ENCODE measurements at places on chromosomes 7 and 10. TPM values are rescaled to one million over a fixed set of nuclear protein-coding genes. Genes with fewer than 3 reads are reported as not detected.

GRCh38 chr7:98616381-98617050, 569 bp upstream of the NPTX2 start:
- DNase-seq, result no peak

GRCh38 chr10:102763037-102763607, 19.4 kb downstream of the WBP1L start:
- no peak for DNase-seq

DNA sequence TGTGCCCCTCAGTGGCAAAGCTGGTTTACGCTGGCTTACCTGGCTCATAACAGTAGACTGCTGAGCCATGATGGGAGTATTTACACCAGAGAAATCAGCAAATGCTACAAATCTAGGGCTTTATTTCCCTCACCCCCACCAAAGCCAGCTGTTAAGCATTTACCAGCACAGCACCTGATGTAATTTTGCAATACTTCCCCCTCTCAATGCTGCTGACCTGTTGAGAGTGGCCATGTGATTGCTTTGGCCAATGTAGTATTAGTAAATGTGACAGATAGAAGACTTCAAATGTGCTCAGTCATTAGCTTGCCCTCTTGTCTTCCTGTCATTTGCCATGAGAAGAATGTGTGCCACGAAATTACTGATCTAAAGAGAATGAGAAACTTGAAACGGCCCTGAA, 46.6 kb downstream of the HERPUD2 start:
- no peak for DNase-seq

GRCh38 chr10:59002011-59002410, 174.4 kb upstream of the PHYHIPL start:
- no peak for DNase-seq

GRCh38 chr10:125765835-125766234, 9.8 kb downstream of the MMP21 start:
- DNase-seq, result no peak

- no peak for DNase-seq
Measured at GRCh38 chr10:65313406-65313805, 1612.4 kb upstream of the LRRTM3 start.

DNA sequence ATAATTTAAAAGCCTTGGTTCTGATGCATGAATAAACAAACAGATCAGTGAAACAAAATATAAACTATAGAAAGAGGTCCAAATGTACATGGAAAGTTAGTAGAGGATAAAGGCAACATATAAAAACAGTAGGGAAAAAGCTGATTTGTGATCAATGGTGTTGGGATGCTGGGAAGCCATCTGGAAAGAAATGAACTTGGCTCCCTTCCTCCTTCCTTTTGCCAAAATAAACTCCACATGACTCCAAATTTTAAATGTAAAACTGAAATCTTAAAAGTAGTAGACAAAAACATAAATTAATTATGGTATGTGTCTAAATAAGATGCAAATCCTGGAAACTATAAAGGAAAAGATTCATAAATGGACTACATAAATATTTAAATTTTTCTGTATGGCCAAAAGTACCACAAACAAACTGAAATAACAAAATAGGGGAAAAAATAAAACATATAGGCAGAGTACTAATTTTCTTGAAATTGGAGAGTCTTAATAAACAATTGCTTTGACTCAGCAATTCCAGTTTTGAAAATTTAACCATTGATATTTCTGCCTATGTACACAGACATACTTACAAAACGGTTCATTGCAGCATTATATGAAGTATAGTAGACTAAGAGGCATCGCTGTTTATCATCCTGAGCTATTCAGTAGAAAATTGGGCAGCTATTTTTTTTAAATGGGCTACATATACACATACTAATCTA, 77.0 kb upstream of the TRIM24 start:
- peak; percentile 35 for DNase-seq

- no peak for DNase-seq
Measured at GRCh38 chr10:14758451-14758850, 16.2 kb downstream of the FAM107B start.

DNA sequence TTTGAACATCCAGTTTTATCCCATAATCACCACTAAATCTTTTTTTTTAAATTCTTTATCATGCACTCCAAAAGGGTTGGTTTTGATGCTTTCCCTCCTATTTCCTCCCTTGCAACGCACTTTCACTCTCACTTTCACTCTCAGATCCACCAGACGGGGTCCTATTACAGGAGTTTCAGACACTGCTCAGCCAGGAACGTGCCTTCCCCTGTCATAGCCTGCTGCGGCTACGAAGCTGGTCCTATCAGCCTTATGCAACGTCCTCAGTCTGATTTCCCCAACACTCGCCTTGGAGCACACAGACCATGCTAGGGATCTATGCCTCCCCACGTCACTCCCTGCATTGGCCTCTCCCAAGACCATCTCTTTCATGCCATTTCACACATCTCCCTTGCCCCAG, 23.4 kb downstream of the ZPBP start:
- DNase-seq, result no peak

DNA sequence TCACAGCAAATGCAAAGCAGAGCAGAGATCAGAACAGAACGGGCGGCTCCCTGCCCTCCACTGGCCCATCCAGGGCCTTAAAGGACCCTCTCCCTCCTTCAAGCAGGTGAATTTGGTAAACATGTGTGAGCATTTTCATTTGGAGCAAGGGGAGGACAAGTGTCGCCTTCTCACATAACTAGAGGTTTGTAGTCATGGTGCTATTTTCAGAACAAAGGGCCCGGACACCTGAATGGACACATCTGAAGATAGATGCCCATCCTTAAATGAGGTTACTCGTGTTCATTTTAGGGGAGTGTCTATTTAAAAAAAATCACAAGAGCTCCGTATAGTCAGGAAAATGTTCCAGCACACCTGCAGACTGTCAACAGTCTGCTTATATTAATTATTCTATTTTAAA, 153.8 kb downstream of the PRKCQ start:
- no peak for DNase-seq

DNA sequence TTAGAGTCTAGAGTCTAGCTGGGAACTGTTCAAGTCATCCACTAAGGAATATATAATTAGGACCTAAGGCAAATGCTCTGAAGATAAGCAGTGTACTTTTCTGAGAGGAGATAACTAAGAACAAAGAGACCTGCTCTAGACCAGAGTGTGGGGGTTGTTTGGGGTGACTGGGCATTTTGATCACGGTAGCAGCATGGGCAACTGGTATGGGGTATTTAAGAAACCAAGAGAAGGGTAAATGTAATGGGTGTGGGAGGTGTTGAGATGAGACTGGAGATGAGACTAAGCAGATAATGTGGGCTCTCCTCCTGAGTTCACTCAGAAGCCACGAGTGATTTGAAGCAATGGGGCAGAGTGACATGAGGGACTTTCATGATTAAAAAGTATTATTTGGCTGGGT, 1082.9 kb downstream of the GATA3 start:
- no peak for DNase-seq

DNA sequence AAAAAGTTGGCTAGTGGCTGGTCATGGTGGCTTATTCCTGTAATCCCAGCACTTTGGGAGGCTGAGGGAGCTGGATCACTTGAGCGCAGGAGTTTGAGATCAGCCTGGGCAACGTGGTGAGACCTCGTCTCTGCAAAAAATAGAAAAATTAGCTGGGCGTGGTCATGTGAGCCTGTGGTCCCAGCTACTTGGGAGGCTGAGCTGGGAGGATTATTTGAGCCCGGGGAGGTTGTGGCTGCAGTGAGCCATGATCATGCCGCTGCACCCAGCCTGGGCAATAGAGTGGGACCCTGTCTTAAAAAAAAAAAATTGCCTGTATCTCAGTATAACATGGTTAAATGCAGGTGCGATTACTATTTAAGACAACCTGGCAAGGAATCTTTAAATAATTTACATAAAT, 61.0 kb downstream of the ADD3 start:
- no peak for DNase-seq

DNA sequence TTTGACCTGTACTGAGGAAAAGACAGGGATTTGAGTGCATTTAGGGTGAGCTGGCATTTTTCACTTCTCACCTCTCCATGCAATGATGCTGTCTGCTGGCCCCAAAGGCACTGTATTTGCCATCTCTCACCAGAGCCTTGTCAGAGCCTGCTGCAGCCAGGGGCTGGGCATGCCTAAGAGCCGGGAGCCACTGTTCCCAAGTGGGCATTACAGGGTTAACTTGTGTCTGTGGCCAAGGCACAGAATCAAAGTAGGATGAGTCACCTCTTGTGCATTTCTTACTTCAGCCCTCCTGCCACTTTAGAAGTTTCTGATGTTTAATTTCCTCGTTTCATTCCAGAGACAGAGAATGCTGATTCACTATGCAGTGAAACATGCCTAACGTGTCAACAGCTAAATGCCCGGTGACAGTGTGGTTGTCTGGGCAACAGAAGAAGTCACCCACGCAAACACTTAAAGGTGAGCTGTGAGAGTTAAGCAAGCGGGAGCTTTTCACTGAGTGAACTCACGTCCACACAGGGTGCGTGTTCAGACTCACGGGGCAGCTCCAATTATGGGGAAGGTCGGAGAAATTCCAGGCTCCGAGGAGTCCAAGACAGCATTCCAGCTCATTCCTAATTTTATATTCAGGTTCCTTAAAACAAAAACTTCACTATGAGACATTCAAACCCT, 57.1 kb upstream of the IGFBP3 start:
- peak; percentile 57 for DNase-seq

- no peak for DNase-seq
Measured at GRCh38 chr7:74373536-74373935, 80.2 kb upstream of the GTF2IRD1 start.

DNA sequence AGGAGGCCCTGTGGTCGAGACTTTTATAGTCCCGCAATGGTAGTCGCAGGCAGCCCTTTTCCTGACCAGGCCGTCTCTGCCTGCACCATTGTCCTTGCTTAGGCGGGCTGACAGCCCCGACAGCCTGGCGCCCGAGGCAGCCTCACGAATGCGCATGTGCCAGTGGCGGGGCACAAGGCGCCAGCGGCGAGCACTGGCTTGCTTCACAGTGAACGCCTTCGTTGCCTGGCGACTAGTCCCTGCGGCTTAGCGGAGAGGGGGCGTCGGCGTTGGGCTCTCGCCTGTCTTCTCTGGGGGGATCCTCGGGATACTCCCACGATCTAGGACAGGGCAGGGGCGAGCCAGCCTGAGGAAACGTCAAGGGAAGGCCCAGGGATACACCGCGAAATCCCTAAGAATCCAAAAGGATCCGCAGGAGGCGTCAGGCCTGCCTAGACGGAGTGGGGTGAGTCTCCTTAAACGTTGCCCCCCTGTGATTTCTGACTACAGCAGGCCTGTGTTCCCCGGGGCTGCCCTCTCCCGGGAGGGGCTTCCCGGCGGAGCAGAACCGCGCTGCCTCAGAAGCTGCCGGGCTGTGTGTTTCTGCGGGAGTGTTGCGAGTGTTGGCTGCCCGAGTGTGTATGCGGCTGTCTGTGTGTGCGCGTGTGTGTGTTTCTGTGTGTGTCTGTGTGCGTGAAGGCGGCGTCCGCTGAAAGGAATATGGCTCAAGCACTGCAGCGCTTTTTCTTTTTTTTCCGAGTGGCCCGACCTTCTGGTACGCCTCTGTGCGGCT, 20.5 kb upstream of the ZNF273 start:
- peak; percentile 53 for DNase-seq

DNA sequence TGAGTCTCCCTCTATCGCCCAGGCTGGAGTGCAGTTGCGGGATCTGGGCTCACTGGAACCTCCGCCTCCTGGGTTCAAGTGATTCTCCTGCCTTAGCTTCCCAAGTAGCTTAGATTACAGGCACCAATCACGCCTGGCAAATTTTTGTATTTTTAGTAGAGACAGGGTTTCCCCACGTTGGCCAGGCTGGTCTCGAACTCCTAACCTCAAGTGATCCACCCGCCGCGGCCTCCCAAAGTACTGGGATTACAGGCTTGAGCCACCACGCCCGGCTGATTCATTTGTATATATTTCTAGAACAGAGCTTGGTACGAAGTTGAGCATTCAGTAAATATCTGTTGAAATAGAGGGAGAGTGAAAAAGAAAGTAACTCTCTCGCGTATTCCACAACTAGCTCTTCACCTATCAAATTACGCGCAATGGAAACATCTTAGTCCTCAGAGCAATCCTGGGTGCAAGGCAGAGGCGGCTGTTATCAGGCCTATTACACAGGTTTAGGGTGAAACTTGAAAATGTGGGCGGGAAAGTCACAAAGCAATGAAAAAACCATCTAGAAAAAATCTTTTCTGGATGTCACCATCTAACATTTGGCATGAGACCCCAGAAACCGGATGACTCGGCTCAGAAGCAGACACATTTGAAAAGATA, 707 bp upstream of the GHITM start:
- no peak for DNase-seq

- DNase-seq, result no peak
Measured at GRCh38 chr10:77377034-77377433, 260.6 kb downstream of the KCNMA1 start.

GRCh38 chr7:132435016-132435990, 141.0 kb downstream of the PLXNA4 start:
- no peak for DNase-seq

GRCh38 chr7:120603366-120603765, 254.6 kb downstream of the TSPAN12 start:
- DNase-seq, result no peak

DNA sequence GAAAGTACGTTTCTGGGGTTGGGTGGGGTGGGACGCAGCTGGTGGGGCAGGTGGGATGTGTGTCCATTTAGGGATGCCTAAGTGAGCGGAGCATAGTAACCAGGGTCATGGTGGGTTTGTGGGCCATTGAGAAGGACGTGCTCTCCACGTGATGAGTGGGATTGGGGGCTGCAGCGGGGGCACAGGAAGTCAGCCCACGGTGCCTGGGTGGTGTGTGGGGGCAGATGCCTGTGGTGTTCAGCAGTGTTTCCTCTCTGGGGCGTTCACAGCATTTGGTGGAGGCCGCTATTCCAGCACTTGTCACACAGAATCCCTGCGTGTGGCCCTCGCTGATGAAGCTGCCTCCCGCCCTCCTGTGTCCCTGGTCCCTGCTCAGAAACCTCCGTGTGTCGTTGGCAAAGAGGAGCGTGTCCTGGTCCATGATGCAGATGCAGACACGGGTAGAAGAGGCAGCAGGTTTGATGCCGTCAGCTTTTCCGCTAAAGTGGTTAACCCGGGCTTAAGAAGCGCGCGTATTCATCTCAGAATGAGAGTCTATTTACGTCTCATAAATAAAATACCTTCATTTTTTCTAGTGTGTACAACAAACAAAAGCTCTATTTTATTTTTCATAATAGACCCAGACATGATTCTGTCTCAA, 274.2 kb downstream of the ADARB2 start:
- no peak for DNase-seq

Gene PDE6C
- polyA plus RNA-seq, result 2.2 TPM

Gene ENKUR
- polyA plus RNA-seq, result 4.1 TPM

Gene TLL2
- polyA plus RNA-seq, result 0.78 TPM

Gene WDR86
- 38.8 TPM for polyA plus RNA-seq

Gene PGAM2
- polyA plus RNA-seq, result 1.1 TPM

Gene JMJD1C
- polyA plus RNA-seq, result 119 TPM

Gene CAV2
- polyA plus RNA-seq, result 27.0 TPM

Gene PLXNA4
- 15.6 TPM for polyA plus RNA-seq
